ENCODE measurements at places on chromosomes 12 and 14.

GRCh38 chr14:24943024-24943423 is 106.9 kb downstream of the STXBP6 start:
- DNase-seq, result no peak

- DNase-seq, result no peak
These were observed 69.0 kb upstream of the DUSP6 start for GRCh38 chr12:89421092-89421835.

GRCh38 chr12:33383503-33383902 is 56.1 kb downstream of the SYT10 start:
- DNase-seq, result no peak

- no peak for DNase-seq
These were observed 1039.9 kb upstream of the USP15 start for GRCh38 chr12:61220337-61220736.

DNA sequence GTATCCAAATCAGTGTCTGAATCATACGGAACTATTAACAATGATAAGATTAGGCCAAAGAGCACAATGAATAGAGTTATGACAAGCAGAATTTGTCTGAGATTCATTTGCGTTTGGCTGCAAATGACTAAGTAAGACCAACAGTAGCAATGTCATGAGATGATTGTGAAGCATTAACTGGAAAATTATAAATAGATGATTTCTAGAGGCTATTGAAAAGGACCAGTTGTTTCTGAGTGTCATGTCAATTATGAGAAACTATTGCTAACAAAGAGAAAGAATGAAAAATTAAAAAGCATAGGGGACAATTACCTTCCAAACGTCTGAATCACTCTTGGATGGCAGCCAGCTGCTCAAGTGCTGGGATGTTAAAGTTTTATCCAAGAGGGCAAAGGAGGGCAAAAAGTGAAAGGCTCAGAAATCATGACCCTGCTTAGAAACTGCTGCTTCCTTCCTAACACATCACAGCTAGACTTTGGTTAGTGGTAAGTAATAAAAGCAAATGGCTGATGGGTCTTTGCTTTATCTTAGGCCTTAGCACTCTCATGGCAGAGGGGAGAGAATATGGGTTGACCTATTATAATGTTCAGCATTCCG is 89.0 kb downstream of the AKAP6 start:
- DNase-seq, result no peak

DNA sequence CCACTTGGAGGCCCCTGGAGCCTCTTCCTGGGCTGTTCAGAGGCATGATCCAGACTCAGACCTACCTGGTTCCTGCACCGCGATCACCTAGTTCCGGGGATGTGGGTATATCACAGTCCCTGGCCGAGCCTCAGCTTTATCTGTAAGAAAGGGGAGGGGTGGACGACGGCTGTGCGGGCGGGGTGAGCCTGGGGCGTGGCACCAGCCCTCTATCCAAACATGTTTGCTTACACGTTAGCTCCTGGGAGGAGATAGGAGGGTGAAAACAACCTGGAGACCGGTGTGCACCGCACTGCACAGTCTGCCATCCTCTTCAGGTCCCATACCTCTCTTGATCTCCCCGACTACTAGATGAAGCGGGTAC is 1.2 kb downstream of the ANKRD9 start:
- no peak for DNase-seq

All from stimulated activated CD8-positive, alpha-beta memory T cell treated with anti-CD3 and anti-CD28 coated beads, Interleukin-4, amount 100 ng/mL, for 24 hours (primary cell).